ENCODE measurements at places on chromosomes 5 and 9.
A peak's percentile ranks its signal among the peaks of the same experiment; 100 is the strongest.

- no peak for DNase-seq
Measured at GRCh38 chr5:172219296-172219695, 25.3 kb downstream of the EFCAB9 start.

DNA sequence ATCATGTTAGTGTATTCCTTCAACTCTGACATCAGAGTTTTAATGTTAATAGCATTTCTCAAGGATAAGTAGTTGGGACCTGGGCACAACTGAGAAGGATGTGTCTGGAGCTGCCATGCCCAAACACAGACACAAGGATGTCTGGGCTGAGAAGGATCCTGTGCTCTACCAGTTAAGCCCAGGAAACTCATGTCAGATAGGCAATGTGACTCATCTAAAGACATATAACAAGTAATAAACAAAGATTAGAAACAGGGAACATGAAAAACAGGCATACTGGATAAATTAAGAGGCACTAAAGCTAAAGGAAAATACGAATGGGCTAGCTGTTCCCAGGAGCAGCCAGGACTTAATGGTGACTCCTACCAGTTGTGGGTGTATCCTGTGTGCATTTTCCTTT lies 9.1 kb upstream of the EGFLAM start:
- DNase-seq, result no peak

DNA sequence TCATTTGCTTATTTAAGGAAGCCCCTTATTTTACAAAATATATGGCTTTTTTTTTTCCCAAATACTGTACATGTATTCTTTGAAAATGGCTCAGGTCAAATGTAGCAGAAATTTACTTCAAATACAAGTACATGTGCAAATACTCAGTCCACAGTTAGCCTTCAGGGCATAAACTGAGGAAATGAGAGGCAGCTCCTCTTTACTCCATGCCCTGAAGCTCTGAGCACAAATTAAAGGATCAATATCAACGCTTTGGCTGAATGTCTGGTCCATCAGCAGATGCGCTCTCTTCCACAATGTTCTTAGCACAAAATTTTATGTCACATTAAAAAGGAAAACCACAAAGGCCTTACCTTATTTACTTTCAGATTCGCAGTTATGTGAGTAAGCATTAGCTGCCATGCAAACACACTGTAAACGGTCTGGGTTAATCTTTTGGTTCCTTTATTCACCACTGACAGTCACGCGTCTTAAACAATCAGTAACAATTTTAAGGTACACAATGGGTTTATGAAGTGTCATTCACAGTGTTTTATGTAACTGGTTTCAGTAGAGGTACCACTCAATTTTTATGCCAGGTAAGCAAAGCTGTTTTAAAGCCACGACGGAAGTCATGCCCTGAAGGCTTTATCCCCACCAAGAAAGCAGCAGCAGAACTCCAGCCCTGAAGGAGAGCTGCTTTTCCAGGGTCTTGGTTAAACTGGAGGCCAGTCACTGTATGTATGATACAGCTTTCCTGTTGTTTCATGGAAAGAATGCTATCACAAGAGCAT lies 103.4 kb downstream of the OTULIN start:
- peak; percentile 31 for DNase-seq

DNA sequence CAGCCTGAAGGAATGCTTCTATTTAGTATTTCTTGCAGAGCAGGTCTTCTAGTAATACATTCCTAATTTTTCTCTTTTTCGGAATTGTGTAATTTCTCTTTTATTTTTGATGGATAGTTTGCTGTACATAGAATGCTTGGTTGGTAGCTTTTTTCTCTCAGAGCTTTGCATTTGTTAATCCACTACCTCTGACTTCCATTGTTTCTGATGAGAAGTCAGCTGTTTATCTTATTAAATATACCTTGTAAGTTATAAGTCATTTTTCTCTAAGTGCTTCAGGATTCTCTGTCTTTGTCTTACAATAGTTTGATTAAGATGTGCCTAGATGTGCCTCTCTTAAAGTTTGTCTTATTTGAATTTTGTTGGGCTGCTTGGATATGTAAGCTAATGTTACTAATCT lies 101.9 kb downstream of the HTR1A start:
- DNase-seq, result no peak

- no peak for DNase-seq
Measured at GRCh38 chr9:75170898-75171360, 82.6 kb downstream of the OSTF1 start.

All from GM13977 (cell line).